ENCODE measurements at places on chromosomes 12 and 14. TPM values are rescaled to one million over a fixed set of nuclear protein-coding genes. Genes with fewer than 3 reads are reported as not detected.

DNA sequence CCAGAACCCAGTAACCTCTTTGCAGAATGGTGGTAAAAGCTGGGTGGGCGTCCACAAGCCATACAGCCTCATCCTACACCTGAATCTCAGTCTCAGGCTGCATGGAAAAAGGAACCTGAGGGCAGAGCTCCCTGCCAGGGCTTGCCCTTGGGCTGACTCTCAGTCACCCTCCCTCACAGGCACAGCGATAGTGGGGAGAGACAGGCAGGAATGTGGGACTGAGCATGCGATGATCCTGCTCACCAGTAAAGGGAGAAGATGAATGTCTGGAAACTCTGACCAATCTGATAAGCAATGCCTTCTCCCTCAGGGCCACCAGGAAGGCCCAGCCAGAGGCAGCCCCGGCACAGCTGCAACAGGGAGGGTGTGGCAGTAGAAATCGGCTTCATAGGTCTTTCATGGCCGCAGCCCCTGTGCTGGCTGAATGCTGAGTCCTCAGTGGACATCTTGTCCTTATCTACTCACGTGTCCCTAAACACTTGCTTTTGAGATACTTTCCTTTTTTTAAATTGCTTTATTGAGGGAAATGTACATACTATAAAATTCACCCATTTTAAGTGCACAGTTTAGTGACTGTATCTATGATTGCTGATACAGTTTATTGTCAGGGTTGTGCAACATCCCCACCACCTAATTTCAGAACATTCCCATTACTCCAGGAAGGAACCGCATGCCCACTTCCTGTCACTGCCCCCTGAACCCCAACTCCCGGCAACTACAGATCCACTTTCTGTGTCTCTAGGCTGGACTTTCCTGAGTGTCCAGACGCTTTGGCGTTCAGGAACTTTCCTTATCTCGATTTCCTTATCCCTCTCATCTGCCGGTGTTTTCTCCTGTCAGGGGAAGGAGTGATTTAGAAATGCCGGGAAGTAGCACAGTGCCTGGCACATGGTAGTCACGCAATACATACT is 258.1 kb downstream of the PCNX1 start:
- H3K27ac ChIP-seq, result no peak overlapping the region
- H3K36me3 ChIP-seq, result no peaks in the 10 kb centered on the region
- no peak overlapping the region for H3K4me3 ChIP-seq
- no peaks in the 10 kb centered on the region for H3K4me1 ChIP-seq

DNA sequence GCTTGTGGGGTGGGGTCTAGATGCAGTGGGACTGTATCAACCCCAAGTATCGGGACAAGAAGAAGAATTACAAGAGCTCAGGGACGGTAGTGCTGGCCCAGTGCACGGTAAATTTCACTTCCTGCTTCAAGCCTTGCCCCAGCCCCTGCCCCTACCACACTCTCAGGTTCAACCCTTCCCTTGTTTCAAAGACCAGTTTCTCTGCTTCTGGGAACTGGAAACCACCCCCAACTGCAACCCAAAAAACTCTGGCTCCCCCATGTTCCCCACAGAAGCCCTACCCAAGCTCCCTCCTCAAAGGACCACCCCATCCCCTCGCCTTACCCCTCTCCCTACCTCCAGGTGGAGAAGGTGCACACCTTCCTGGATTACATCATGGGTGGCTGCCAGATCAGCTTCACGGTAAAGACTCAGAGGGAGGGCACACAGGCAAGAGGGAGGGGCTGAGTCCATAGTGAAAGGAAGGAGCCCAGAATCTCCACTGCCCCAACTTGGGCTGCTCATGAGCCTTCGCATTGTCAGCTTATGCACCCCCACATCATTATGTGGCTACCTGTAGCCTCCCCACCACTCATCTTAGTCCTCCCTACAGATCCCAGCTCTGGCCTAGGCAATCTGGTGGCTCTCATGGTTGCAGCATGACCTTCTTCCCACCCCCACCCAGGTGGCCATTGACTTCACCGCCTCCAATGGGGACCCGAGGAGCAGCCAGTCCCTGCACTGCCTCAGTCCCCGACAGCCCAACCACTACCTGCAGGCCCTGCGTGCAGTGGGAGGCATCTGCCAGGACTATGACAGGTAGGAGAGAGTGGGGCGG is 4.3 kb downstream of the CPNE6 start:
- H3K27ac ChIP-seq, result peak overlapping the region; percentile 25
- DNase-seq, result peak; percentile 51
- no peak overlapping the region for H3K4me3 ChIP-seq

- DNase-seq, result no peak
- H3K27me3 ChIP-seq, result no peaks in the 10 kb centered on the region
- no peak overlapping the region for H3K4me3 ChIP-seq
- H3K4me1 ChIP-seq, result peaks cover 16% of the 10 kb centered on the region
These were observed 5.8 kb downstream of the AP5M1 start for GRCh38 chr14:57274551-57274950.

- H3K4me3 ChIP-seq, result no peak overlapping the region
- no peak for DNase-seq
- H3K27me3 ChIP-seq, result no peaks in the 10 kb centered on the region
- no peaks in the 10 kb centered on the region for H3K36me3 ChIP-seq
These were observed 203.5 kb upstream of the PLXNC1 start for GRCh38 chr12:93944911-93945310.

GRCh38 chr14:24231263-24232120 is 675 bp downstream of the NEDD8 start:
- no peaks in the 10 kb centered on the region for H3K36me3 ChIP-seq
- H3K27ac ChIP-seq, result peak overlapping the region; percentile 67
- no peak for DNase-seq
- peak overlapping the region; percentile 100 for H3K4me3 ChIP-seq
- peaks cover 18% of the 10 kb centered on the region for H3K4me1 ChIP-seq

- H3K27ac ChIP-seq, result no peak overlapping the region
- no peaks in the 10 kb centered on the region for H3K36me3 ChIP-seq
- H3K27me3 ChIP-seq, result no peaks in the 10 kb centered on the region
These were observed 211.8 kb downstream of the FOXN3 start for GRCh38 chr14:89205137-89205740.

- no peaks in the 10 kb centered on the region for H3K27me3 ChIP-seq
- H3K36me3 ChIP-seq, result no peaks in the 10 kb centered on the region
- no peak for DNase-seq
- H3K27ac ChIP-seq, result peak overlapping the region; percentile 64
These were observed 273.9 kb downstream of the ZFP36L1 start for GRCh38 chr14:68518761-68519670.

DNA sequence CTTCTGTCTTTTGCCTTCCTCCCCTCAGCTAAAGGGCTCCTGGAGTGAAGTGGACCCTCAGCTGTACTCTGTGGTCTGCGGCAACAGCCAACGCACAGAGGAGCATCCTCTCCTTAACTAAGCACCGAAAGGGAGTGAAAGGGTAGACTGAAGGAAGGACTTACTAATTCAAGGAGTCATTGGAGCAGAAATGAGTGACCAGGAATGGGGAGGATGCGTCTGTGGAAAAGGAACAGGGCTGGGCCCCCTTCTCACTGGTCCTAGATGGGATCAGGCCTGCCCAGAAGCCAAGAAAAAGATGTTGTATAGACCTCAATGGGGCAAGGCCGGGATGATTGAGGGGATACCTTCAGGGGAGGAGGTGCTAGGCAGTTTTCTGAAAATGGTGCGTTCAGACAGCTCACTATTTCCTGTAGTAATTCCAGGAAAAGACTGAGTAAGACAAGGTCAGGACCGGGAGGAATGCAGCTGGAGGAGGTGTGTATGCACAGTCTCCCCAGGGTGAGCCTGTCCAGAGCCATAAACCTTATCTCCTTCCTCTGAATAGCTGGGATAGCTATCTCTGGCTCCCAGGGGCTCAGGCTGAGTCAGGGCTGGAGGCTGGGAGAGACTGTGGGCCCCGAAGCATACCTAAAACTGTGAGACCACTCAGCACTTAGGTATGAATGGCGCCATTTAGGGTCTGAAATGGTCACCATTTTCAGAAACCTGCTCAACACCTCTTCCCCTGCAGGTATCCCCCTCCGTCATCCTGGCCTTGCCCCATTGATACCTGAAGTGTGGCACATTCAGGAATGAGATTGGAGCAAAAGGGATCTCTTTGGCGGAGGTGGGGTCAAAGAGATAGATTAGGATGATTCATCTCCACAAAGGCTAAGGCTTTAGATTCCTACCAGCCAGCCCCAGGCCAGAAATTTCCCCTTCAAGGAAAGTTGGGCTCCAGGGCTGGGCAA is 20.2 kb upstream of the KRT8 start:
- H3K27ac ChIP-seq, result no peak overlapping the region
- no peaks in the 10 kb centered on the region for H3K36me3 ChIP-seq
- H3K4me1 ChIP-seq, result no peaks in the 10 kb centered on the region

DNA sequence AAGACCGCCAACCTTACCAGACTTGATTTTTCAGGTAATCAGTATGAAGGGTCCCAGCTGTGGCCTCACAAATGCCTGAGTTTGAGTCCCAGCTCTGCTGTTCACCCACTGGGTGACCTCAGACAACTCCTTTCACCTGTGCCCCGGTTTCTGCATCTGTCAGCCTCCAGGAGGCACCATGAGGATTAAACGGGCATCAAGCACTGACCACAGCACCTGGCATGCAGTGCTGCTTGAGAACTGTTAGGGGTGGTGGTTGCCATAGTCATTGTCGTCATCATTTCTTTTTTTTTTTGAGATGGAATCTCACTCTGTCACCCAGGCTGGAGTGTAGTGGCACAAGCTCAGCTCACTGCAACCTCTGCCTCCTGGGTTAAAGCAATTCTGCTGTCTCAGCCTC is 57.9 kb downstream of the PHETA1 start:
- peaks cover 10% of the 10 kb centered on the region for H3K27me3 ChIP-seq
- no peak overlapping the region for H3K4me3 ChIP-seq
- no peak overlapping the region for H3K27ac ChIP-seq

DNA sequence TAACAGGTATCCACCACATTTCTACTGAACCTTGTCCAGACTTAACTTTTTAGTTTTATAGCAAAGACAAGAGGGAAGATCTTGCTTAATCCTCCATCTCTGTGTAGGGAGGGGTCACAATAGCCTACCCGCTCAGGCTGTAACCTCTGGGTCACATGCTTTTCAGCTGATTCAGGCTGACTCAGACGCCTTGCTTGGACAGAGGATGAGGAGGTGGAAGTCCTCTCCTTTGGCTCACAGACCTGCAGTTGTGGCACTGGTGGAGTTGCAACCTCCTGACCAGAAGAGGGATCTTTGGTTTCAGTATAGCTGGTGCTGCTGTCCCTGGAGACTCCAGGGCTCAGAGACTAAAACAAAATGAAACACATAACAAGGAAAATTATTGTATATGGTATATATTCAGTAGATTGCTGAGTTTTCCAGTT is 16.2 kb downstream of the ACIN1 start:
- H3K4me3 ChIP-seq, result no peak overlapping the region
- H3K36me3 ChIP-seq, result peaks cover 23% of the 10 kb centered on the region
- DNase-seq, result no peak
- no peaks in the 10 kb centered on the region for H3K4me1 ChIP-seq

- H3K4me1 ChIP-seq, result no peaks in the 10 kb centered on the region
- H3K27ac ChIP-seq, result no peak overlapping the region
- no peak for DNase-seq
- H3K36me3 ChIP-seq, result peaks cover 33% of the 10 kb centered on the region
- no peak overlapping the region for H3K4me3 ChIP-seq
These were observed 55.4 kb downstream of the SCAF11 start for GRCh38 chr12:45934956-45935355.

DNA sequence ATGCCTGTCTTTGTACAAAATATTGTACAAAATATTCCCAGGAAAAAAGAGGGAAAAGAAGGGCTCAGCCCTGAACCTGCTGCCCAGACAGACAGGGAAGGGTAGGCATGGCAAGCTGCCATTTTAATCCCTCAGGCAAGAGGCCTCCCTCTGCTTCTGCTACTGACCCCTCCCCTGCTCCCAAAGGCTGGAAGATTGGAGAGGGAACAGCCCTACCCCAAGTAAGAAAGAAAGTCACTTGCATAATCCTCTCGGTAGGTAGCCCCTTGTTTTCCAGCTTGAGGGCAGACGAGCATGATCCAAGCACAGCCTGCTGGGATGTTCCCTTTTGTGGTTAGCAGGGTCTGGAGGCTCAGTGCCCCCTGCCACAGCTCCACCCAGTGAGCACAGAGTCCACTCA is 20.7 kb downstream of the ADCY6 start:
- H3K4me1 ChIP-seq, result no peaks in the 10 kb centered on the region
- no peak for DNase-seq
- H3K27ac ChIP-seq, result no peak overlapping the region

DNA sequence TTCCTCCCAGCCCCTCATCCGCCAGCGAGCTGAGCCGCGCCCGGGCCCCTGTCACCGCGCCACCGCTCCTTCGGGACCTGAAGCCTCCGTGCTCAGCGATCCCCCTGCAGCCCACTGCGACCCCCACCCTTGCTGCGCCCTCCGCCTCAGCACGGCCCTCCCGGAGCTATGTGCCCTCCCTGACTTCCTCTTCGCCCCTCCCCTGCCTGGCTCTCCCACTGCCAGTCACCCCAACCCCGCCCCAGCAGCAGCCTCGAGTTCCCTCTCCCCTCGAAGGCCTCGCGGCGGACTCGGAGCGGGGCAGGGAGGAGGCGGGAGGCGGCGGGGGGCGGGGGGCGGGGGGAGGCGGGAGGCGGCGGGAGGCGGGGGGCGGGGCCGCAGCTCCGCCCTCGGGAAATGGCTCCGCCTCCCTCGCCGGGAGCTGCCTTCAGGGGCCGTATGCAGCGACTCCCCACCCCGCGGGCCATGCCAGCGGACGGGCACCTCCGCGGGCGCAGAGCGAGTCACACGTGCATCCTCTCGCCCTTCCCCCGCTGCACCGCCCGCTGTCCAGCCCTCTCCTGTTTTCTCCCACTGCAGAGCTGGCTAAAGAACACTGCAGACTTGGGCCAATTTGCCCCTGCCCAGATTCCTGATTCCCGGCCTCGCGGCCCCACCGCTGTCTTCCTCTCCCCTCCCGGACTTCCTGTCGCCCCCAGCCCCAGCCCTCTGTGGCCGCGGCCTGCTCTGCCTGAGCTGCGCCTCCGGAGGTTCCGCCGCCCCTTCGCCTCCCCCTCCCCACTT is 29.1 kb upstream of the ADIPOR2 start:
- peak overlapping the region; percentile 54 for H3K4me3 ChIP-seq
- peak overlapping the region; percentile 18 for H3K27ac ChIP-seq
- no peaks in the 10 kb centered on the region for H3K36me3 ChIP-seq
- peaks cover 1% of the 10 kb centered on the region for H3K4me1 ChIP-seq
- DNase-seq, result peak; percentile 84

GRCh38 chr12:11827091-11828061 is 177.9 kb downstream of the ETV6 start:
- H3K4me3 ChIP-seq, result no peak overlapping the region
- peaks cover 35% of the 10 kb centered on the region for H3K4me1 ChIP-seq

- no peaks in the 10 kb centered on the region for H3K27me3 ChIP-seq
- no peaks in the 10 kb centered on the region for H3K36me3 ChIP-seq
- H3K4me3 ChIP-seq, result peak within 1 kb of the TSS; percentile 50
- peak; percentile 42 for DNase-seq
These were observed at the start of gene PPM1H for GRCh38 chr12:62934799-62935674. Gene PPM1H (minus strand): TSS chr12:62935150. CDS start chr12:62934736, 414 bp downstream.

Gene EIF2S3B
- polyA plus RNA-seq, result 0.56 TPM

Gene RGS6
- 0.04 TPM for polyA plus RNA-seq

Gene SLC25A21
- not detected for polyA plus RNA-seq

Gene C1QL4
- not detected for polyA plus RNA-seq

Gene BCAT1
- 0.50 TPM for polyA plus RNA-seq

Gene KLRB1
- 0.53 TPM for polyA plus RNA-seq

All from B cell (primary cell).